Cardiac muscle cell (in vitro differentiated cells and primary cell): ENCODE measurements at places on chromosomes 11 and 22.

GRCh38 chr11:4125141-4125540 lies 30.5 kb downstream of the RRM1 start:
- DNase-seq, result no peak

- no peak for DNase-seq
These were observed 4.0 kb downstream of the TAF10 start for GRCh38 chr11:6608011-6608410.

- DNase-seq, result peak; percentile 78
These were observed 33.0 kb upstream of the SOX10 start for GRCh38 chr22:38017272-38017920.

DNA sequence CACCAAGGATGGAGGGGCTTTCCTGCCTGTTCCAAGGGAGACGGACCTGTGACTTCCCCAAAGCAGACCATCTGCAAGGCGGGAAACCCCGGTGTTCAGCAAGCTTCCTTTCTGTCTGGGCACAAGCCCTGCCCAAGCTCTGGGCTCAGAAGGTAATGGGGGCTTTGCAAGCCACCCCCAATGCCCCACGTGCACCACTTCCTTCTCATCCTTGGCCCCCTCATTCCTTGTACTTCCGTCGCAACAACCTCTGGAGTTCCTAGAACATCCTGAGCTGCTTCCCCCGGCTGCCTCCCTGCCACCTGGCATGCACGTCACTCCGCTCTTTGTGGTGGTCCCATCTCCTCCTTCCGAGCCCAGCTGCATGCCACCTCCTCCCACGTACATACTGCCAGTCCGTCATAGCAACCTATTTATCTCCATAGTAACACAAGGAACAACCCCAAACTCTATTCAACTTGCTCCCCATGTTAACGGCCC lies 3.9 kb downstream of the MYEOV start:
- no peak for DNase-seq

- DNase-seq, result peak; percentile 38
These were observed 32.3 kb upstream of the P2RY2 start for GRCh38 chr11:73185680-73186293.

DNA sequence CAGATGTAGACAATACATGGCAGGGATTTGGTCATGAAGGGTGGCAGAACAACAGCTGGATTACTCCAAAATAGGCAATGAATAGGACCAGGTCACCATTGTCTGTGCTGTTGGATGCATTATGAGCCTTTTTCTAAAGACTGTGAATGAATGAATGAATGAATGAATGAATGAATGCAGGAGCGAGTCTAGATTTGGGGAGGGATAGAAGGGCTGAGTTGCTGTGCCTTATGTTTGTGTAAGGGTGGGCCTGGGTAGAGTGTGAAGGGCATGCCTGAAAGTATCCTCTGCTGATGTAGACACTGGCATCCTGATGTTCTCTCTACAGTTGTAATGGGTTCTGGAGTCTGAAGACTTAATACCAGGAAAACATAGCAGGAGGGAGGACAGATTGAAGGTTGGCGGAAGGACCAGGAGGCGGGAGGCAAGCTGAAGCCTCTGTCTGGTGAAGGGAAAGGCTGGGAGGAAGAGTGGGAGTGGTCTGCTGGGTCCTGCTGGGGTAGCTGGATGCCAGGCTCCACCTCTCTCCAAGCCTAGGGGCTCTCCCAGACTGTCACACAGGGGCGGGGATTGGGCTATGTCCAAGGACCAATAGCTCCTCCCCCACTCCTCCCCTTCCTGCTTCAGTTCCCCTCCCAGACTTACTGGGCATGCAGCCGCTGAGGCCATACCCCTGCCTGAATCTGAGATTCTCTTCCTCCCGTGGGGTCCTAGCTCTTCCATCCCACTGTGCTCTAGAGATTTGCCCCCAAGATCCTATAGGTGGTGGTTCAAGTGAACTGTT lies 4.8 kb downstream of the TRIM3 start:
- peak; percentile 97 for DNase-seq

DNA sequence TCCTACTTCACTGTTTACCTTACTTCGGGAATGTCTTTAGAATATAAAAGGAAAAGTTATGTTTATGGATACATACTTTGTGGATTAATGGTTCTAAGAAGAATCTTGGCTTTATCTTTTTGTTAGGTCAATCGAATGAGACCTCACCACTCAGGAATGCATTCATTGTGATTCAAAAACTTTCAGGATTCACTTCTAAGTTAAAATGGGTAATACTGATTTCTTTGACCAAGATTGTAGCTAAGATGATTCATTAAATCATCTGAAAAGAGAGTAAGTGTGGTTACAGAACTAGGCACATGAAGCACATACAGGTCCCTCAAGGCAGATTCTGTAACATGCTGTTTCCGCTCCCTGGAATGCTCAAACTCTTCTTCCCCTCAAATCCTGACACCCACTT lies 716.4 kb downstream of the KCNA4 start:
- peak; percentile 60 for DNase-seq

DNA sequence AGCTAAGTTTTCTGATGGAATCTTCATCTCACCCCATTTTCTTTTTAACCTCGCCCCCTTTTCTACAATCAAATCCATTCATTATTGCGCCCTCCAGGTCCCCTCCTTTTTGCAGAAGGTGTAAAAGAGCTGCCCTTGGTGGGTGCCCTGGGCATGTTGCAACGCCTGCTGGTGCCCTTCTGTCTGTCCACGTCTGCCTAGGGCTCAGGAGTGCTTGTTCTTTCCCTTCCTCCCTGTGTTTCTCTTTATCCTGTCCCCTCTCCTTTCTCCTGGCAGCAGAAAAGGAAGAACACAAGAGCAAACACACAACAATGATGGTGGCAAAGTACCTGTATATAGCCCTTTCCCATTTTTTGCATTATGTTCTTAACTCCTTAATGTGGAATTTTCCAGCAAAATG lies 6.2 kb upstream of the TLCD5 start:
- DNase-seq, result no peak

DNA sequence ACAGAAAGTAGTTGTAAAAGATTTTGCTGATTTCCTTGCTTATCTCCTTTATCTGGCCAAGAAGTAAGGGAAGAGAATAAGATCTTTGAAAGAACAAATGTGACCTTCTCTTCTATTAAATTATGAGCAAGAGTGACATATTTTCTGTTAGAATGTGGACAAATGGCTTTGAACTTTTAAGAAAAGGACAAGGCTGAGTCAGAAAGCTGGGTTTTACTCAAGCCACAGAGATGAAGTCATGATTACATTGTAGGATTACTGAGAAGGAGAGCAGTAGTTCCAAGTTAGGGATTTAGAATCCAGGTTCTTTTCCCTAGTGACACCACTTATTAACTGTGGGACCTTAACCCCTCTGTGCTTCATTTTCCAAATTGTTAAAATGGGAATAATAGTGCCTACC lies 13.5 kb downstream of the CCDC90B start:
- DNase-seq, result no peak

DNA sequence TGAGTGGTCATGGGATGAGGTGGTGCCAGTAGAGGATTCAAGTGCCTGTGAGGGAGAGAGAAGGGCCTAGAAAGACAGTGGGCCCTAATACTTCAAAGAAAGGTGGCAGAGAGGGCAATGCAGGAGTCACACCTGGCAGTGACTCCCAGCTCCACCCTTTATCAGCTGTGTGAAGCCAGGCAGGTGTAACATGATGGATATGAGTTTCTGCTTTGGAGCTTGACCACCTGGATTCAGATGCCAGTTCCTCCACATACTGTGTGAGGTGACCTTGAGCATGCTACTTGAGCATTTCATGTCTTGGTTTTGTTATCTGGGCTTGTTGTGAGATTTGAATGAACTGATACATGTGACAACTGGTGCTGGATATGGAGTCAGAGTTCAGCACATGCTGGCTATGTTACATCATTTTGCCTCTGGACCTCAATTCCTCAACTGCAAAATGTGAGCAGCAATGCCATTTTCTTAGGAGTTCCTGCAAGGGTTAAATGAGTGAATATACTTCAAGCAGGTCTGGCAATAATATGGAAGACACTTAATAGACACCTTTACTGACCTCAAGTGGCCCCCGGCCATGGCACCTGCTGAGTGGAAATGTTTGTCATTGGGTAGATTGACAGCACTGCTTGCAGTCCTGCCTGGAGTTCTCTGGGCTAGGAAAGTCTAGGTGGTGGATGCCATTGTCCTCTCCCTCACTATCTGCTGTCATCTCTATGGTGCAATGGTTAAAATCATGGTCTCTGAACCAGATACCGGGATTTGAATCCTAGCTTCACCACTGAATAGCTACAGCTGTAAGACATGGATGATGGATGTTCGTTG lies 83.3 kb downstream of the MICAL2 start:
- no peak for DNase-seq

DNA sequence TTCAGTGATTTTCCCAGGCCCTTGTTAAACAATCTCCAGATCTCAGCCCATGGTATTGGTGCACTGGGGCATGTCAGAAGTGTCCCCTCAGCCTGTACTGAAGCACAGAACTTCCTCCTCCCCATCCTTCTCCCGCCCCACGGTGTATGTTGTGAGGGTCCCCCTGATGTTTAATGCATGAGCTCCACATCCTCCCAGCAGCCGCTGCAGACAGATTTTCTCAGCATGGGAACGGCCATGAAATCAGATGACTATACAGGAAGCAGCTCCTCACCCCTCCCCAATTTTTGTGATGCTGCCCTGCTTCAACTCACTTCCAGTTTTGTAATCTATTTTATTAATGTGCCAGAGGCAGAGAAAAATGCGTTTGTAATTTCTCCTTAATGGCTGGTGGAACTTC lies 406.0 kb downstream of the MIAT start:
- DNase-seq, result peak; percentile 6

GRCh38 chr11:78202733-78203167 lies 14.0 kb downstream of the USP35 start:
- DNase-seq, result no peak

GRCh38 chr11:87970762-87971161 lies 204.5 kb downstream of the RAB38 start:
- no peak for DNase-seq

DNA sequence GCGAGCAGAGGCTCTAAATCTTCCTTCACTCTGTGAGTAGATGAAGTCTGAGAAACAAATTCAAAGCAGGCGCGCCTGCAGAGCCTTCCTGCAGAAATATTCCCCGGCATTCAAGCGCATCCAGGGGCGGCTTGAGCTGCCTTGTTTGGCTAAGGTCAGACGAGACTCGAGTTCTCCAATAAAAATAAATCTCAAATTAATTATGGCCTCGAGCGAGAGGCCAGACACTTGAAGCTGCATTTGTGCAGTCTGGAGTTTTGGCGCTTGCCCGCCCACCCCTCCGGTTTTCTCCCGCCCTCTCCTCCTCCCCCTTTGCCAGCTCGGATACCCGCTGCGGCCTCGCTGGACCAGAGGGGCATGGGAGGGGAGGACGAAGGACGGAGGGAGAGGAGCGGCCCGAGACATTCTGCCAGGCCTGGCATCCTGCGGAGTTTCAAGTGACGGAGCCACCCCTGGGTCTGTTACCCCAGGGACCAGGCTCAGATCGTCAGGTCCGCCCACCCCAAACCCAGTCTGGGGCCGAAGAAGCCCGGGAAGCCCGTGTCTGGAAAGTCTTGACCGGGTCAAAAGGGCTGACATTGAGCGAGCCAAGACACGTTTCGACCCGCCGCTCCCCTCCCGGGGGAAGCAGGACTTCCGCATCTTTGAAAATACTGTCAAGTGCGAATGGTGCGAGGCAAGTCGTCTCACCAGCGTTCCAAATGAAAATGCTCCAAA lies 3.8 kb upstream of the FLI1 start:
- peak; percentile 38 for DNase-seq

- DNase-seq, result no peak
These were observed 10.3 kb downstream of the VPS37C start for GRCh38 chr11:61150706-61151544.

- DNase-seq, result peak; percentile 3
These were observed 544.4 kb downstream of the OPCML start for GRCh38 chr11:132987936-132988335.

DNA sequence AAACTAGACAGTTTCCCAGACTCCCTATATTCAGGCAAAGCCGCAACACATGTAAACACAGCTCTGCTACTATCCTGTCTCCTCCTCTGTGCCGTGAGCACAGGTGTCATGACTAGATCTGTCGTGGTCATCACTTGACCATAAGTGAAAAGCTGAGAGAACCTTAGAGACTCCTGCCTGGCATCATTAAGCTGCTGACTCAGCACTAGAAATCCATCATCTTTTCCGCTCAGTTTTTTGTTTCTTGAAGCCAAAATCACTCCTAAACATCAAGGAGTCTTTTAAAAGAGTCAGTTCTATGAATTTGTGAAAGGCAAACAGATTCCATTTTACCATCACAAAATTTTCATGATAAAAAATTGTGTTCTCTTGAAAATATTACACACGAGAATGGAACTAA lies 102.5 kb upstream of the TP53AIP1 start:
- DNase-seq, result no peak

DNA sequence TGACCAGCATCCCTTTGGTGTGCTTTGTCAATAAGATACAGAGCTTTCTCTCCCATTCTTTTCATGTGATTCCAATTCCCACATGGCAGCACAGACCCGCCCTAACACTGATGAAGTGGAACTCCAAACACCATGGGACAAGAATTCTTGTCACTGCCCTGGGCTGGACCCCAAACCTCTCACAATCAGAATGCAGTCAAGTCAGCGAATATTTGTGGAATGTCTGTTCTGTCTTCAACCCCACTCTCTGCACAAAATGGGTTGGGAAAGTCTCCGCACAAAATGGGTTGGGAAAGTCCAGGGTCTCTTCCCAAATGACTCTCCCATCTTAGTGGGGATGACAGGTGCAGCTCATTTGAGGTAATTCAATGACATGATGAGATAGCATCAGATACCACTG lies 138.9 kb upstream of the TEAD1 start:
- DNase-seq, result no peak

- no peak for DNase-seq
These were observed 141.6 kb downstream of the CRYBB2 start for GRCh38 chr22:25360891-25361645.

DNA sequence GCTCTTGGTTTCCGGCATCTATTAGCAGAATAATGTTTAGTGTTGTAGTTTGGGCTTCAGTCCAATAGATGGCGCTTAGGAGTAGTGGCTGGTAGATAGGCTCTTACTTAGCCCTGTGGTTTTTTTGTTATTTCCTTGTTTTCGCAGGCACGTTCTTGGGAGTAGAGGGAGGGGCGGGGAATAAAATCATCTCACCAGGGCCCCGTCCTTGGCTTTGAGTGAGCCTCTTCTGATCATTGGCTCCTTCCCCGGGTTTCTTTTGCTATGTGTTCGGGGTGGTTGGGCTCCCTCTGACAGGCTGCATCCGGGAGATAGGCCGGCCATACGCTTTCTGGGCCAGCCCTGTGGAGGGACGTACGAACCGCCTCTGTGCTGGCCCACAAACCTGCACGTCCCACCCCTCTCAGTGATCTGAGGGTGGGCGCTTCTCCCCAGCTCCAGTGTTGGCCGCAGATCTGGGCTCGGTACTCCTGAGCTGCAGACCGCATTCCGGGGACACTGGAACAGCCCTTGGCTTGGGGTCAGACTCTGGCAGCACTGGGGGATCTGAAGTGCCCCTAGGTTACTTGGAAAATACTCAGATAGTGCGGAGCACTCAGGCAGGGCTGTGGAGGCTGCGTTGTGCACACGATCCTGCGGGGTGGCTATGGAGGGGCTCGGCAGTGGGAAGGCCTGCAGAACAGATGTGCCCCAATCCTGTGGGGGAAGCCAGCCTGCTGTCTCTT lies 217.0 kb downstream of the DYNC2H1 start:
- peak; percentile 62 for DNase-seq

DNA sequence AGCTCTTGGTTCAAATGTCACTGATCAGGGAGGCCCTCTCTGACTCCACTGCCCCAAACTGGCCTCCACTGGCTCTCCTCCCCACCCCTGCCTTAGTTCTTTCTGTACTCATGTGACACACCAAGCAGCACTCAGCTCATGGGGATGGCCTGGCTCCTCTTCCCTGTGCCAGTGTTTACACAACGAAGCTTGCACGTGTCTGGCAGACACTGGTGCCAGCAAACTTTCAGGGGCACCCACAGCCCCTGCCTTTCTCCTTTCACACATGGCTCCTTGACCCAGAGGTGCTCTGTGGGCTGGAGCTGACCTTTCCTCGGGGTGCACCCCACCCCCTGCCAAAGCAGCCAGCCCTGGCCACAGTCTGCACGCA lies 37.6 kb upstream of the PARVG start:
- no peak for DNase-seq
